ENCODE measurements at places on chromosomes 3 and 15.

DNA sequence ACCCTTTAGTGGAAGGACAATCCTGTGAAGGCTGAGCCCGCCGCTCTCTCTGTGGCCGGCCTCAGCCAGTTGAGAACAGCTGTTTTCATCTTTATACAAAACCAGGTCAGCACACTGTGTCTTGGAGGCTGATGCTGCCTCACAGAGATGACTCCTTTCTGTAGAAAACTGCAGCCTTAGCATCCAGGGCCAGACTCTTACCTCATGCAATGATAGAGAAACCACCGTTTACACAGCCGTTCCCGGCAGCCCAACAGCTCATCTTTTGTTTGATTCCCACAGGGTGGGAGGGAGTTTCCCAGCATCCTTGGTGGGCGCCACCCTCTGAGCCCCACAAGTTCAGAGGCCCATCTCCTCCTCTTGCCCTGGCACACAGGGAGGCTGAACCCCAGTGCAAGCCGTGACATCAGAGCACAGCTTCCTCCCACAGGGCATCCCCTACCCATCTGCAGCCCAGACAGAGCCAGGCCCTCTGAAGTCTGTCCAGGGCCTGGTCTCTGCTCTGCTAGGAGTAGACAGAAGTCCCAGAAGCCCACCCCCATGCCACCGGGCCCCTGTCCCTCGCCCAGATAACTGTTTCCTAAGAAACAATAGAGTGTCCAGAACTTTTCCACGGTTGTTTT is 105.0 kb downstream of the LRRK1 start:
- DNase-seq = peak; percentile 42

GRCh38 chr3:1929788-1930414 is 168.8 kb upstream of the CNTN4 start:
- DNase-seq = no peak

- no peak for DNase-seq
Measured at GRCh38 chr3:29202378-29202777, 78.5 kb upstream of the RBMS3 start.

- DNase-seq = no peak
Measured at GRCh38 chr3:150083655-150084042, 113.0 kb upstream of the PFN2 start.

DNA sequence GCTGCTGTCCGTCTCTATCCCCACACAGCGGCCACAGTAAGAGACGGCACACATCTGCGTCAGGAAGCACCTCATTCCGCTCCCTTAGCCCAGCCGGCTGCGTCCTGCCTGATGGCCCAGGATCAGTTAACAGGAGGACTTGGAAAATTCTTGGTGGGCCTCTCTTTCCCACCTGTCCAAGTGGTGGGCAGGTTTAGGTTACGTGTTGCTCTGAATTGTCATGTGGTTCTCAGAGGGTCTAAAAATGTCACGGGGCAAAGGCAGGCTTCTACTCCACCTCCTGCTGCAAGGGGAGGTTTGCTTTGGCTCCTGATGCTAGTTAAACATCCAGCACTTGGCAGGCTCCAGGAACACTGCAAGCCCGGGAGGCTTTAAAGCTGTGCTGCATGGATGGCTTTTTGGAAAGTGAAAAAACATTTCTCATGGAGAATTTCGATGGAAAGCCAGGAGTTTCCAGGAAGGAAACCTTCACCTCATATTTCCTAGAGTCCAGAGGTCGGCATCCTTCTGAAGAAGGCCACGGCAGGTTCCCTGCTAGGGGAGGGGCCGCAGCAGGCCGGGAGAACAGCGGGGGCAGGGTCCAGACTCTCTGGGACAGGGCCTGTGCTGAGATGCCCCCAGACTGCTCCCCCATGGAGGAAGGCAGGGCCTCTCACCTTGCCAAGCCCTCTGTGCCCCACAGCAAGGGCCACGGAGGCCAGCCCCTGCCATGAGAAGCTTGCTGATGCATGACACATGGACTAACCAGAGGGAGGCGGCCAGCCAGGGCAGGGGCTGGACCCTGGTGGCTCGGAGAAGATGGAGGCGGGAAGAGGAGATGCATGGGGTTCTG is 10.8 kb downstream of the CTSH start:
- DNase-seq = peak; percentile 54

- peak; percentile 52 for DNase-seq
Measured at GRCh38 chr3:66597308-66597863, 96.6 kb upstream of the LRIG1 start.

DNA sequence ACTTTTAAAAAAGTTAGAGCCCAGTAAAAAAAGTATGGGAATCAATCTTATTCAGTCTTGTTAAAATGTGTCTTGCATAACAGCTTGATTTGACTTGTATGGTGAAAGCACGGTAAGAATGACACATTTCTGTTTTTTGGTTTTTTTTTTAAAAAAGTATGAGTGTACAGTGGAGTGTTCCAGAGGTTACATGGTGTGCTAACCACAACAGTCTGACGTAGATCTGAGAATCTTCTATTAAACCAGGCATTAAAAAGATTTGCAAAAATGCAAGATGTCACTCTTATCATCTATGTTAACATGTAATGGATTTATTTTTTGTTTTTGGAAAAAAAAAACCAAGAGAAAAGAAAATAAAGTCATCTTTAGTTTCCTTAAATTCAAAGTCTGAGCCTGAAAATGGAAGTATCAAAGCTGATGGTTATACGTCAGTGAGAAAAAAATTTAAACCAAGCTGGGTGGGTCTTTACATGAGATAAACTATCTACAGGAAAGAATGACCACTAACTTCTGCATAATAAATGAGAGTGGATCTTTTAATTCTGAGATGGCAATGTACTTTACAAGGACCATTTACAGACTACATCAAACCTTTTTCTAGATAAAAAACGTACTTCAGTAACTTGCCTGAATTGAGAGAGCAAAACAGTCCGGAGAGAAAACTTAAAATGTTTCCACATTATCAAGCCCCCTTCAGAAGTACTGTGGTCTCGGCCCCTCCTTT is 1.6 kb downstream of the GABPB1 start:
- no peak for DNase-seq

GRCh38 chr3:113773381-113773780 is 26.5 kb downstream of the ATP6V1A start:
- DNase-seq = no peak

DNA sequence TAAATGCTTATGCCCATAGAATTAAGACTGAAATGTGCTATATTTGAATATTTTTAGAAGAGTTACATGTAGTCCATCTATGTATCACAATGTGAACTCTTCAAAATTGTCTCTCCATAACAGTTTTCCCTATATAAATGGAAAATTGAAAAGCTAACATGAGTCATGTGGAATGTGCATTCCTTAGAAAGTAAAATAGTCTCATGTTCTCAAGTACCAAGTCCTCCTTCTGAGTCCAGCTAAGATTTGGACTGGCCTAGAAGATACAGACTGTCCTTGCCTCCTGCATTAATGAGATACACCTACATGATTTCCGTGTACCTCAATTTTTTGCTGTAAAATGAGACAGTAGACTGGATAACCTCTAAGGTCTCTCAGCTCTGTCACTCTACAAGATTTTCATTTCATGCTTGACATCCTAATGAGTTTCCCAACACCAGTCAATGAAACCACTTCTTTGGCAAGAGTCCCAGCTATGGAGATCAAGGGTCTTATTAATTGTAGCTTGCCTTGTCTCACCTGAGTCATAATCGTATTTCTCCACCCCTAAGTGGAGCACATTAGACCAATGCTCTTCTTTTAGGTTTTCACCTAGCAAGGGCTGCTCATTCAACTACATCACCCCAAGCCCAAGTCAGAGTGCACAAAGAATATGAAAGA is 350.6 kb upstream of the IL12A start:
- no peak for DNase-seq

DNA sequence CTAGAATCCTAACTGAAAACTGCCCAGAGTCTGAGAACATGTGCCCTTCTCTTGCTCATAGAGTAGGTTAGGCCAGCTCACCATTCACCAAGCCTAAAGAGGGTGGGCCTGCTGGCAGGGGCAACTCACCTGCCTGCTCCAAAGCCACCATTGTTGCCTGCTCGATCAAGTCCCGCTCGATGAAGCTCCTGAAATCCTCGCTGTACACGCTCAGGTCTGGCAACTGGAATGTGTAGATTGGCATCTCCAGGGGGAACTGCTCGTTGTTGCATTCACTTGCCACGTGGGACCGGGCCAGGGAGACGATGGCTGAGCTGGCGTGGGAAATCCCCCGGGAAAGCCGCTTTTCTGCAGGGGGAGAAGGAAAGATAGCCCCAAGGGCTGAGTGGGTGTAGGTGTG is 232.2 kb downstream of the KLF13 start:
- DNase-seq = no peak

DNA sequence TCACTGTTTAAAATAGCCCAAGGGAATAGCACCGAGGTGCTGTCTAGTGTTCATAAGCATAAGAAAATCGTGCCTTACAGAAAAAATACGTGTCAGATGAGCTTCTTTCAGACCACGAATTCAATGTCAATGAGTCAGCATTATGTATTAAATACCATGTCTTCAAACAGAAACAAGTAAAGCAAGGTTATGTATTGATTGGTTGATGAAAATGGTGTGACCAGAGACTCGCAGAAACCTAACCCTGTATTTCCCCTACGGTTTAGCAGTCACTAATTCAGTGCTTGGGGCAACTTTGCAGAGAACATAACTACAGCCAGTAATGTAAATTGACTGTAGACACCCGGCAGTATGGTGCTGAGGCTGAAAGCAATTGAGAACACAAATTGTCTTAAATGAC is 307.7 kb downstream of the IL5RA start:
- no peak for DNase-seq

GRCh38 chr3:107620534-107620933 is 97.8 kb downstream of the BBX start:
- DNase-seq = no peak

DNA sequence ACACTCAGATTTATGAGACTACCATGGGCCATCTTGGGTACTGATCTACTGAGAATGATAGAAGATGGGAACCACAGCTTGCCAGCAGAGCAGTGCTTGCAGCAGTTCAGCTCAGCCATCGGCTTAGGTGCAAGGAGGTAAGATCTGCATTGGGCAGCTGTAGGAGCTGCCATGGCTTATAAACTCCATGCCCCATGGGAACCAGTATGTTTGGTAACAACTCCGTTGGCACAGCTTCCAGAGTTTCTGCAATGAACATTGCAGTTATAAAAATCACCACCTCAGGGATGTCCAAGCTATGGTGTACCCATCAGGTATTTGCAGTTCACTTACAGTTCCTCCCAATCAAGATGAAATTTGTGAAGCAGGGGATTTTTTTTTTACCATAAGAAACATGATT is 299.1 kb upstream of the ROPN1 start:
- DNase-seq = peak; percentile 21

- DNase-seq = no peak
Measured at GRCh38 chr3:124227150-124227630, 235.3 kb upstream of the ROPN1 start.

- DNase-seq = peak; percentile 2
Measured at GRCh38 chr3:179333084-179333483, 10.3 kb downstream of the ZNF639 start.

GRCh38 chr3:195385526-195385925 is 57.3 kb downstream of the ACAP2 start:
- no peak for DNase-seq

DNA sequence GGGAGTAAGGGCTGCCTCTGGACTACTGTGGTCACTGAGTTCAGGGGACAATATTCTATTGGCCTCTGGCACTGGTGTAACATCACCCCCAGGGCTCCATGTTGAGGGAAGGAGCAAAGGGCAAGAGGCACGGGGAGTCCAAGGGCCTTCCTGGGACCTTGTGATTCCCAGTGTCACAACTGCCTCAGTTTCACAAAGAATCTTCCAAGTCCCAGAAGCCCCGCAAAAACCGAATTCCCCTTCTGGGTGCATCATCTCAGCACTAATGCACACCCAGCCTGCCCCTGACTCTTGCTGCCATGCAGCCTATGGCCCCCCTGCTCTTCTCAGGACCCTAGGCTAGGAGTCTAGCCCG is 5.5 kb downstream of the AMOTL2 start:
- no peak for DNase-seq

- DNase-seq = no peak
Measured at GRCh38 chr3:129050556-129051295, 9.9 kb upstream of the GP9 start.

DNA sequence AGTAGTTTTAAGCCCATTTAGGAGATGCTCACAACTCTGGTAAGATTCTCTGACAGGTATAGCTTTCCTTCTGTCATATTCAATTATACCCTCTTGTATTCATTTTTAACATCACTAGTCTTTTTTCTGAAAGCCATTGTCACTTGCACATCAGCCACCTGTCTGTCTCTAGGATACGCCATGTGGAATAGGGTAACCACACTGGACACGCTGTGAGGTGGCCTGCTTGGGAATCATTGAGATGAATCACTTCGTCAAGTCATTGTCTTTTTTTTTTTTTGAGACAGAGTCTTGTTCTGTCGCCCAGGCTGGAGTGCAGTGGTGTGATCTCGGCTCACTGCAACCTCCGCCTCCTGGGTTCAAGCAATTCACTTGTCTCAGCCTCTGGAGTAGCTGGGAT is 7.4 kb downstream of the TM6SF1 start:
- DNase-seq = no peak

GRCh38 chr3:29301332-29302019 is 20.6 kb downstream of the RBMS3 start:
- DNase-seq = no peak

DNA sequence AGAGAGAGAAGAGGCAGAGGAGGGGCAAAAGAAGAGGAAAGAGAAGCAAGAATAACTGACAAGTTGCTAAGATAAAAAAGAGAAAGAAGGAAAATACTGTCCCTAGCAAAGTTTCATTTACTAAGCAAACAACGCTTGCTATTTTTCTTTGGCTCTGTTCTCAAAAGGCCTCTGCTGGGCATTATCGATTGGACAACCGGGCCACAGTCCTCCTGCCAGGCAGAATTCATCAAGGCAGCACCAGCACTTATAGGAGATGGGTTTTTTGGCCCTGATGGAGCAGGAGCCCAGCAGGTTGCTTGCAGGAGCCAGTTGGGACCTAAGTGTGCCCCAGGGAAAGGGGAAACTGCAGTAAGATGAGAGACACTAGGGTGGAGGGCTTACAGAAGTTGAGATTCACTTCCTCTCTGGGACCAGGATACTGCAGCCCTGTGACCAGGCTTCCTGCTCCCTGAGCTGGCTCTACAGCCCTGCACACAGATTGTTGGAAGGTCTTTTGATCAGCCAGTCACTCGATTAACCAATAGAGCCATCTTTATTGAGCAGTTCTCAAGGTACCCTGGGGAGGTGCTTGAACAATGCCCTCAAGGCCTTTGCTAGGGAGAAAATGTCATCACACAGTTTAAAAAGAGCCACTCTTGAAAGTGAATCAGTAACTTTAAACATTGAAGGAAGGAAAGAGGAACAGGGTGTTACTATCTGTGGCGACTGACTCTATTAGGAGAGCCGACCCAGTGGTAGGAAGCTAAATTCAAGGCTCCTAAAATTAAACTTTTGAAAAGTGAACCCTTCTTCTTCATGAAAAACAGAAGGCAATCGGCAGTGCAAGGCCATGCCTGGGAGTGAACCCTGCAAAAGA is 28.8 kb upstream of the GLCE start:
- DNase-seq = no peak
